ENCODE measurements at places on chromosomes 3 and 15. TPM values are rescaled to one million over a fixed set of nuclear protein-coding genes. Genes with fewer than 3 reads are reported as not detected.

DNA sequence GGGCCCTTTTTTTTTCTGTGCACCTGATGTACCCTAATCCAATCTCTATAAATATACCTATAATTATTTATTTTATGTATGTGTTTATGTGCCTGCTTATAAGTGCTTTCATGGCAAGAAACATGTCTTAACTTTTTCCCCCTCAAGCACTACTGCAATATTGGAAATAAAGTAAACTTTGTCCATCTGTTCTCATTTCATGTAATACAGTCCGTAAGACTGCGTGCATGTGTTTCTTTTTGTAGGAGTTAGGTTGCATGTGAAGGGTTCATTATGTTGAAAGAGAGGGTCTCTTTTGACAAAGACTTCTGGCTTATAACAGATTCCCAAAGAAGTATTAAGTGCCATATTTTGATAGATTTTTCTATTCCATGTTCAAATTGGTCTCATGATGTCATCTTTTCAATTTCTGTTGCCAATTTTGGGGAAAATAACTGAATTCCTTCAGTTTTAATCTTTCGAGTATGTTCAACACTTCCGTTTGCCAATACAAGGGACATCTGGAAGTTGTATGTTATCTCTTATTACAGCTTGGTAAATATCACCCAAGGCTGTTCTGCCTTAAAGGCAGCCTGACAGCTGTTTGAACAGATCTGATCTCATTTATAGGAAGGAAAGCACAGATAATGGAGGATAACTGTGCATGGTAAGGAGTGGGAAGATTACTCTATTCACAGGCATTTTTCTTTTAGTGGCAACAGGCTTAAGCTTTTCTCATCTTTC, 273.1 kb upstream of the SGO1 start:
- no peaks in the 10 kb centered on the region for H3K36me3 ChIP-seq
- H3K27ac ChIP-seq: no peak overlapping the region
- no peaks in the 10 kb centered on the region for H3K27me3 ChIP-seq

GRCh38 chr3:140081887-140082286, 146.9 kb downstream of the CLSTN2 start:
- H3K4me3 ChIP-seq: no peak overlapping the region
- H3K36me3 ChIP-seq: no peaks in the 10 kb centered on the region
- H3K27me3 ChIP-seq: no peaks in the 10 kb centered on the region
- H3K4me1 ChIP-seq: no peaks in the 10 kb centered on the region

GRCh38 chr15:22811640-22812039, 25.2 kb downstream of the NIPA1 start:
- no peak overlapping the region for H3K4me3 ChIP-seq
- DNase-seq: no peak
- peaks cover 6% of the 10 kb centered on the region for H3K4me1 ChIP-seq
- H3K27ac ChIP-seq: no peak overlapping the region
- H3K27me3 ChIP-seq: no peaks in the 10 kb centered on the region

GRCh38 chr15:94793641-94794040, 562.3 kb downstream of the MCTP2 start:
- no peaks in the 10 kb centered on the region for H3K27me3 ChIP-seq
- H3K27ac ChIP-seq: no peak overlapping the region
- no peaks in the 10 kb centered on the region for H3K4me1 ChIP-seq
- no peaks in the 10 kb centered on the region for H3K36me3 ChIP-seq

GRCh38 chr15:90664650-90665287, 52.4 kb upstream of the BLM start:
- peak overlapping the region; percentile 91 for H3K27ac ChIP-seq
- no peaks in the 10 kb centered on the region for H3K27me3 ChIP-seq
- DNase-seq: no peak
- peak overlapping the region; percentile 85 for H3K4me3 ChIP-seq
- peaks cover 52% of the 10 kb centered on the region for H3K4me1 ChIP-seq

CRYGS gene
- 5.6 TPM for total RNA-seq

GRCh38 chr3:98513091-98513511, 9.6 kb downstream of the CLDND1 start:
- H3K27ac ChIP-seq: no peak overlapping the region
- H3K36me3 ChIP-seq: peaks cover 91% of the 10 kb centered on the region
- H3K4me3 ChIP-seq: no peak overlapping the region

RTP1 gene
- not detected for total RNA-seq

ARPP19 gene
- total RNA-seq: 182 TPM

- peaks cover 6% of the 10 kb centered on the region for H3K4me1 ChIP-seq
- H3K27ac ChIP-seq: no peak overlapping the region
- peak; percentile 25 for DNase-seq
- H3K27me3 ChIP-seq: peaks cover 8% of the 10 kb centered on the region
- H3K4me3 ChIP-seq: no peak overlapping the region
These were observed 39.7 kb downstream of the GLDN start for GRCh38 chr15:51380999-51381806.
